ENCODE measurements at places on chromosomes 6 and 20. TPM values are rescaled to one million over a fixed set of nuclear protein-coding genes. Genes with fewer than 3 reads are reported as not detected.

CLPSL1 gene
- polyA plus RNA-seq = not detected

MOG gene
- polyA plus RNA-seq = not detected

DNA sequence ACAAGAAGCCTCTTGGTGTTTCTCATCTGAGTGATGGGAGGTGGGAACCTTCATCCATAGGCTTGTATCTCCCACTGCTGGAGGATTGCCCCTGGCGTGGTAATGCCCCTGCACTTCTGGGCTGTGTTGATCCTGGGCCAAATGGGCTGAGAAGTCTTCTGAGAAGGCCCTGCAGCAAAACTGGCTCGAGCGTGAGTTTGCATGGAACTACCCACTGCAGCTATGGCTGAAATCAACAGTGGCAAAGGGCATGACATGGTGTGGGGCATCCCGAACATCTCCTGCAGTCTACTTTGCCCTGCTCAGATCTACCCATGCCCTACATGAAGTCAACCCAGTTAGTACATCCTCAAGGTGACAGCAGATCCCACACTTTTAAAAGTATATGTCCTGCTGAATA is 130.6 kb downstream of the NRN1 start:
- DNase-seq = no peak

DNA sequence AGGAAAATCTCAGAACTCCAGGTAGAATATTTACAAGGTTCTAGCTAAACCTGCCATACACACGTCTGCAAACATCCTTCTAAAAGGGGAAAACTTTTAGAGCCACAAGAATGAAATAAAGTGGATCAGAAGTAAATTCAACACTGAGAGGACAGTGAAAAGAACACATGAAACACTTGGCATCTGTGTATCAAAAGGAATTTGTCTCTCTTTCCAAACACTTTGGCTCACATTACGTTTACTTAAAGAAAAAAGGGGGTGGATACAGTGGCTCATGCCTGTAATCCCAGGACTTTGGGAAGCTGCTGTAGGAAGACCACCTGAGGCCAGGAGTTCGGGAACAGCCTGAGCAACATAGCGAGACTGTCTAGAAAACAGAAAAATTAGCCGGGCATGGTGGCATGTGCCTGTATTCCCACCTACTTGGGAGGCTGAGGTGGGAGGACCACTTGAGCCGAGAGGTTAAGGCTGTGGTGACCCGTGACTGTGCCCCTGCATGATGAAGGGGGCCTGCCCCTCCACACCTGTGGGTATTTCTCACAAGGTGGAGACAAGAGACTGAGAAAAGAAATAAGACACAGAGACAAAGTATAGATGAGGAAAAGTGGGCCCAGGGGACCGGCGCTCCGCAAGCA is 35.4 kb downstream of the NINL start:
- DNase-seq = peak; percentile 87

All from muscle of leg (tissue), 16 donors.